ENCODE measurements at places on chromosomes 11 and 22.

- no peak for DNase-seq
Measured at GRCh38 chr11:117126223-117126965, 17.7 kb upstream of the PAFAH1B2 start.

- no peak for DNase-seq
Measured at GRCh38 chr11:68036141-68036716, 2.6 kb upstream of the TCIRG1 start.

- DNase-seq = no peak
Measured at GRCh38 chr22:47259990-47260389, 497.5 kb downstream of the TBC1D22A start.

GRCh38 chr22:33746501-33746928 is 173.8 kb downstream of the LARGE1 start:
- no peak for DNase-seq

- no peak for DNase-seq
Measured at GRCh38 chr22:39925909-39926679, 25.2 kb downstream of the GRAP2 start.

- no peak for DNase-seq
Measured at GRCh38 chr11:125638315-125638714, 13.4 kb downstream of the CHEK1 start.

- DNase-seq = no peak
Measured at GRCh38 chr22:46079861-46080821, 70.2 kb upstream of the PPARA start.

DNA sequence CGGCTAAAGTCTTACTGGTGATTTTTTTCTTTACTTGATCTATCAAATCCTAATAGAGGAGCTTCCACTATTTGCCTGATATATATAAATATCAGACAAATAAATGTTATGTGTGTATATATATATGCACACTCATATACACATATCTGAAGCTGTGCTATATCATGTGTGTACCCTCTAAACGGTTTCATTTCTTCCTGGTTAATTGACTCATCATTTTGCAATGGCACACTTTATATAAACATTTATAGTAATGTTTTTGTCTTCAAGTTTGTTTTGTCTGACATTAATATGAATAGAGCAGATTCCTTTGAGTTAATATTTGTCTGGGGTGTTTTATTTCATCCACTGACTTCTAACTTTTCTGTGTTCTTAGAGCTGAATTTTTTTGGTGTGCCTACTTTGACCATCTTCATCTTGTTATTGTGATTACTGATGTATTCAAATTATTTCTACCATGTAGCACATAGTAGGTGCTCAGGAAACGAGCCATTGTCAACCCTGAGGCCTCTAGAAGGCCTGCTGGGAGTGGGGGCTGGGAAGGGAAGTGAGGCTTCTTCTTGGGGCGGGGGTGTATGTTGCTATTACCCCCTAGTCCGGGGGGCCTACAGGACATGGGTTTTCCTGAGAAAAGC is 82.6 kb downstream of the LRRC32 start:
- no peak for DNase-seq
